Astrocyte (in vitro differentiated cells and primary cell): ENCODE measurements at places on chromosomes 11 and 22.

- no peak for DNase-seq
Observed at GRCh38 chr22:24068377-24068680, 57.2 kb downstream of the CABIN1 start.

GRCh38 chr22:46770726-46771125, 8.3 kb downstream of the TBC1D22A start:
- no peak for DNase-seq

- no peak for DNase-seq
Observed at GRCh38 chr11:37497326-37497725, 899.3 kb upstream of the RAG2 start.

DNA sequence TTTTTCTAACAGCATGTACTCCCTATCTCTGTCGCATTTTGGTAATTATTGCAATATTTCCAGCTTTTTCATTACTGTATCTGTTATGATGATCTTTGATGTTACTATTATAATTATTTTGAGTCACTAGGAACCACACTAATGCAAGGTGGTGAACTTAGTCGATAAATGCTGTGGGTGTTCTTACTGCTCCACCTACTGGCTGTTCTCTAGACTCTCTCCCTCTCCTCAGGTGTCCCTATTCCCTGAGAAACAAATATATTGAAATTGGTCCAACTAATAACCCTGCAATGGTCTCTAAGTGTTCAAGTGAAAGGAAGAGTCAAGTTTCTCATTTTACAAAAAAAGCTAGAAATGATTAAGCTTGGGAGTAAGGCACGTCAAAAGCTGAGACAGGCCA, 10.5 kb downstream of the ARL14EP start:
- DNase-seq = no peak
